Stimulated activated CD4-positive, alpha-beta T cell treated with anti-CD3 and anti-CD28 coated beads, Interleukin-1b, Interleukin-23, amount 100 ng/mL, for 1 hour (primary cell): ENCODE measurements at places on chromosomes 6 and 20.

- no peak for DNase-seq
Observed at GRCh38 chr20:50415516-50416268, 94.5 kb upstream of the PTPN1 start.

- no peak for DNase-seq
Observed at GRCh38 chr20:59802471-59803221, 130.8 kb downstream of the SYCP2 start.

DNA sequence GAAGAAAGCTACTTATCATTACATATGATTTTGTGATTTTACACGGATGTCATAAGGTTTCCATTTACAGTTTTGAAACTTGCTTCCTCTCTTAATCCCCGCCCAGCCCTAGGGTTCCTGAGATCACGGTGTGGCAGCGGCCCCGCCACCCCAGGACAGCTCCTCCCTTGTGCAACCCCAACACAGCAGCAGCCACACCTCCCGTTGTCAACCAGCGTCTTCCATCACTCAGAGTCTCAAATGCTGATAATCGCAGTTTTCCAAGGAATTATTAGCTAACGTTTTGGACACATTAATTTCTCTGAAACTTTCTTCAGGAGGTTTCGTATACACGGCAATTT, 204.8 kb downstream of the THBS2 start:
- no peak for DNase-seq

GRCh38 chr6:154868143-154868594, 126.9 kb upstream of the TIAM2 start:
- no peak for DNase-seq

DNA sequence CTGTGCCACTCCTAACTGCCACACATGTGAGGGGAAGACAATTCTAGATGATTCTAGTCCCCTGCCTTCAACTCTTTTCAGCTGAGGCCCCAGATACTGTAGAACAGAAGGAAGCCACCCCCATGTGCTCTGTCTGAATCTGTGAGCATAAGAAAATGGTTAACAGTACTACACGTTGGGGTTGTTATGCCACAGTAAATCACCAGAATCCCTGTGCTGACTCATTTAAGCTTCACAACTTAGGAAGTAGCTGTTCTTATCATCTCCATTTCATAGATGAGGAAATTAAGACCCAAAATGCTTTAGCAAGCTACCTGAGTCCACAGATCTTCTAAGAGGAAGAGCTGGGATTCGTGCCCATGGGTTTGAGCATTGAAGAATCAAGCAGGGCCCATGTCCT, 27.4 kb upstream of the SCRT2 start:
- no peak for DNase-seq

- DNase-seq, result no peak
Observed at GRCh38 chr6:87197547-87197946, 42.2 kb downstream of the ZNF292 start.

DNA sequence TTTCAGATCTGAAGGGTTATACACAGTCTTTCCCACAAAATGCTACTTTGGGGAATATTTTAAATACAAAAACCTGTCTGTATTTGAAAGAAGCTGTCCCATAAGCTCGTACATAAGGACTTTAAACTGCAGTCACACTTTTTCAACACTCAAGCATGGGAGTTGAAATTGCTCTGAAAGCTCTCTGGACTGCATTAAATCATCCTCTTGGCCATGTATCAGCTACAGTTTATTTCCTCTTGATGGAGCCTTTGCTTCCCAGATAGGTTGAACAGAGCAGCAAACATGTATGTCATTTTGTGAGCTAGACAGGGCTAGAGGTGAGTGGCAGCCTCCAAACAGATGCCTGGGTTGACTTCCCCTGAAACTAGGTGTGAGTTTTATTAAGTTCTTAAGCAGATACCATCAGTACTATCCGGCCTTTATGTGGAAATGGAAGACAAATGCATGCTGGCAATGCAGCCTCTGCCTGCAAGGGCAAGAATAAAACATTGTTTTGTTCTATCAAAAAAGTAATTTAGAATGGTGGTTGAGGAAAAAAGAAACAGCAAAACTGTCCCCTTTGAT, 105.9 kb upstream of the ENPP5 start:
- DNase-seq, result no peak
